ENCODE measurements at places on chromosomes 3 and 15.

- DNase-seq: no peak
Observed at GRCh38 chr3:42205800-42206514, 60.0 kb downstream of the CCK start.

- DNase-seq: no peak
Observed at GRCh38 chr15:93074599-93074998, 14.4 kb downstream of the RGMA start.

- no peak for DNase-seq
Observed at GRCh38 chr15:59244337-59244736, 37.7 kb downstream of the LDHAL6B start.

- DNase-seq: no peak
Observed at GRCh38 chr15:63396152-63396928, 14.7 kb upstream of the CA12 start.

DNA sequence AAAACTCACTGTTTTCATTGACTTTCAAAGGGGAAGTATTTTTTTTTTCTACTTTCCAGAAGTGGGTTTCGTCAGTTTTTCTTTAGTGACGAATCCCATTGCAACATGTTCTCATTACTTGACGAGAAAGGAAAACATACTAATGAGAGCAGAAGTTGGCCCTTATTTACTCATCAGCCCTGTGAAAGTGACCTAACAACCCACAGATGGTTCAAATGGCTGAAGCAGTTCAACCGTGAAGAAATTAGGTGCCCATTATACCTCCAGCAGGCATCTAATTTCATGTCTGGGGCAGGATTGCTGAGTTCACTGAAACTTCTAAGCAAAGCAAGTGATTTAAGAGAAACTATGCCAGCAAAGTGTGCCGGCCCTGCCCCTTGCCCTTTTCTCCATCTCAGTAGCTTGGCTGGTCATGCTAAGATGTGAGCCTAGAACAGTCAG, 9.0 kb downstream of the AQP9 start:
- no peak for DNase-seq

- DNase-seq: no peak
Observed at GRCh38 chr3:182737825-182738224, 55.5 kb upstream of the ATP11B start.

DNA sequence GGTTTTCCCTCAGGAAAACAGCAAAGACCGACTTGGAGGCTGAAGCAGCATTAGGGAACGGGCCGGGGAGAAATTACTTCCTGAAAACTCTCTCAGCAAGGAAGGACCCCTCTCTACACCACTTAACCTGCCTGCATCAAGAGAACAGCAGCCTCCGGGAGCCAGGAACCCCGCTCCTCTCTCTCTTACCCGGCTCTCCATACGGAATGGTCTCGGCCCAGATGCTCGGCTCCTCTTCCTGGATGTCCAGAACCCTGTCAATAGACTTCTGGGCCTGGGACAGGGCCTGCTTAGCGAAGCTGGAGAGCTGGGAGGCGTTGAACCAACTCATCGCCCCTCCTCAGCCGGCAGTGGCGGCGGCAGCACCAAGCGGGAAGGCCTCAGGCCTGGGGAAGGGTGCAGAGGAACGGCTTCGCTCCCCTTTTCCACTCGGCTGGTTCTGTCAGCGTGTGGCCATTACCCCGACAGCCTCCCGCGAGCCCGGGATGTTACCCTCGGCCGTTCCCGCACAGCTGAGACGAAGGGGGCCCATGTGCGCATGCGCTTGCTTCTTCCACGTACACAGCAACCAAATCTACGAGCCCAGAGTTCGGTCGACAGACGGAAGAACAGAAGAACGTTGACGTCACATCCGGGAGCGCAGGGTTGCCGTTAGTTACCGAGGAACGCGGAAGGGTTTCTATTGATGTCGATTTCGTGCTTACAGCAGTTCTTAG, at the start of gene TMF1:
TMF1 (minus strand) TSS at position 578 of the 716 bp plus-strand sequence; CDS start at position 331, 247 bp downstream.
- peak; percentile 98 for DNase-seq

DNA sequence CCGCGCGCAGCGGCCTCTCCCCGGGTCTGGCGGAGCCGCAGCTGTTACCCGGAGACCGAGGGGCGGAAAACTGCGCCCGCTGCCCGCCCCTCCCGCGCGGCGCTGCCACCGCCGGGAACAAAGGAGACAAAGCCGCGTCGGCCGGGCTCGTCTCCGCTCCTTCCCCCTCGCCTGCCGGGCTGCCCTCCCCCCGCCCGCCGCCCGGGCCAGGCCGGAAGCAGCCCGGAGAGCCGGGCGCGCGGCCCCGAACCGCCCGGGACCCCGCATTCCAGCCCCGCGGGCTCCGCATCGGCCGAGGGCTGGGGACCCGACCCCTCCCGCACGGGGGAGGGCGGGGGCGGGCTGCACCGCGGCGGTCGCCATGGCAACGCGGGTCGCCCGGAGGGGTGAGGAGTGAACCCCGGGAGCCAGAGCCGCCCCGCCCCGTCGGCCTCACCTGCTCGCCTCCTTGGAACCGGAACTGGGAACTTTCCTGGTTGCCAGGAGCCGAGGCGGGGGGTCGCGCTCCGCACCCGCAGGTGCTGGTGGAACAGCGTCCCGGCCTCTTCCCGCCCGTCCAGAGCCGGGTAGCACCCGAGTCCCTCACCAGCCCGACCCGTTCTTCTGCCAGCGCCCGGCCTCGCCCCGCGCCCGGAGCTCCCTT, 448 bp downstream of the PLXNB1 start:
- peak; percentile 56 for DNase-seq

GRCh38 chr3:132180337-132180791, 136.8 kb upstream of the ACP3 start:
- peak; percentile 23 for DNase-seq

- no peak for DNase-seq
Observed at GRCh38 chr3:129612534-129613366, 6.3 kb upstream of the PLXND1 start.

GRCh38 chr15:63323798-63324563, 46.6 kb downstream of the APH1B start:
- DNase-seq: no peak

DNA sequence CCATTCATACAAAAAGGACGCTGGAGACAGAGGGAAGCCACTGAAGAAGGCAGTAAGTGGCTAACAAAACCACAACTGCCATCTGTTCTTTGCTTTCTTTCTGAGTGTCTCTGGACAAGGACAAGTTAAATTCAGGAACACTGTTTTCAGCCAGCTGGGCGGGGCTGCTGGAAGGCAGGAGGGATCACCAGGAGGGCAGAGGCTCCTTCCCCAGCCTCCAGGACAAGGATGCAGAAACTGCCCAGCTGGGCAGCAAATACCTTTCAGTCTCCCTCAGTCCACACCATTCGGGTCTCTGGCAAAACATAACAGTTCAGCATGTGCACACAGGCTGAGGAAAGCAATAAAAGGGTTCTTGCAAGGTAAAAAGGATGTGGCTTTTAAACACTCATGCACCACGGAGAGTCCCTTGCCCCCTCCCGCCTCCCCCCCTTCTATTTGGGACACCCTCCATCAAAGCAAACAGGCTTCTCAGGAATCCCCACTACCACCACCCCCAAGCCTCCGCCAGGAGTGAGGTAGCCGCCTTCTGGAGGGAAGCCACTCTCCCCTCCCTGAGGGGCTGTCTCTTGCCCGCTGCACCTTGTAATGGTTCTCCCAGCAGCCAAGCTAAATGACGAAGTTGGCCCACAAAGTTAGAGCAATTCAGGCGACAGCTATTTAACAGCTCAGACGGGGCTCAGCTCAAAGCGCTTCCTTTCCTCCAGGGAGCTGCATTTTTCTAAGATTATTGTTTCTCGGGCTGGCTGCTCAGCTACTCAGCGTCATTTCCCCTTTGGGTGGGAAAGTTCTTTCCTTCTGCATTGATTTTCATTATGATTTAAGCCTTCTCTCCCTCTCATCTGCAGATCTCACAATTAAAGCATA, 3.8 kb downstream of the HEG1 start:
- DNase-seq: peak; percentile 67

DNA sequence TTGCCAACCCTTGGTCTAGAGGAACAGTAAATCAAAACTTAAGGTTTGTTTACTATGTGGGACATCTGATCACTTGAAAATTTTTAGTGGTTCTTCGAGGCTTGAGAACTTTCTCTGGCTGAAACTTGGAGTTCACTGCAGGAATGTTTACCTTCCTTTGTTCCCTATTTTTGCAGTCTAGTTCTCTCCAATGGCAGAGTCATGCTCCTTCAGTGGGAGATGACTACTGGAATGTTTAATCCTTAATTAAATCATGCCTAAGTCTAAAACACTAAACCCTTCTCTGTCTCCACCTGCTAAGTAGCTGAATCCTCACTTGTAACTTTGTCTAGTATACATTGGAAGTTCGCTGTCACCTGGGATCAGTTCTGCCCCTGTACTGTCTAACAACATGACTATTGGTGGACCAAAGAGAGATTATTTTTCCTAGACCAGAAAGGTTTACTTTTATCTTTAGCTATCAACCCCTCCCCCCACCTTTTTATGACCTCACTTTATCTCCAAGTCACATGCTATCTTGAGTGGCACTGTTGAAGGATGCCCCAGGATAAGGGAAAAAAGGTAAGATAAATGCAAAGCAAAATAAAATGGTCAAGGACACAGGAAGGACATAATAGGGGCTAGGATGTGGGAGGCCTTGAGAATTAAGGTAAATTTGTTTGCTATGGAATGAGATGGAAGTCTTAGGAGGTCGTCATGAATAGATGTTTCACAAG, 1.2 kb upstream of the ZNF609 start:
- DNase-seq: no peak

DNA sequence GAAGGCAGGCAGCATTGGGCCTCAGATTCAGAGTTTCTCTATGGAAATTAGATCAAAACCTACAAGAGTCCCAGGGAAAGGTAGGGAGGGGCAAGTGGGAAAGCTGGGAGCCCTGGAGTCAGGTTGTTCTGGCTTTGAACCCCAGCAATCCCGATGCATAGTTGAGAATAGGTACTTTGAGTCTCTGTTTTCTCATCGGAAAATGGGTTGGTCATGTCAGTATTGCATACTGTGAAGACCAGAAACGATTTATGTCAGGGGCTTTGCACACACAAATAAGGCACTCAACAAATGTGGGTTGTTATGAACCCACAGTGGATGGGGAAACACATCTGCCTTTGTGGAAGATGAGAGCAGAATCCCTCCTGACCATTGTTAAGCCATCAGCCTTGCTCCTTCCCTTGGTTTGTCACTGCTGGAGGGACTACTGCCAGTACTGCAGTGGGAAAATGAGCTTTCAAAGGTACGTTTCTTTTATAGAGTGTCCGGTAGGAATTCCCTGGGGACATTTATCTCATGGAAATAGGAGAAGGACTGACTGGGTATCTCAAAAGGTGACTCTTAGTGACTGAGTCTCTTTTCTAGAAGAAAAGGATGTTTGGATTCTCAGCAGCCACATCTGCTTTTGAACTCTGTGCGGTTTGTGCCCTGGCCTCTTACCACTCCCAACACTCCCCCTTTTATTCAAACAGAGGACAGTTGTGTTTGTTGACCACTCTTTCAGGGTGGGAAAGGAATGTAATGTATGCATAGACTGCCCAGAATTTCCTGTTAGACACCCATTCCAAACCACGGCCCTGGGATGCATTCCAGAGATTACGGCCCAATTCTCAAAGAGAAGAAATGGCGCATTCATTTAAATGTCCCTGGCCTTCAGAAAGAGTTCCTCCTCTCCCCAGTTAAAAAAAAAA, 54.6 kb upstream of the VILL start:
- no peak for DNase-seq

DNA sequence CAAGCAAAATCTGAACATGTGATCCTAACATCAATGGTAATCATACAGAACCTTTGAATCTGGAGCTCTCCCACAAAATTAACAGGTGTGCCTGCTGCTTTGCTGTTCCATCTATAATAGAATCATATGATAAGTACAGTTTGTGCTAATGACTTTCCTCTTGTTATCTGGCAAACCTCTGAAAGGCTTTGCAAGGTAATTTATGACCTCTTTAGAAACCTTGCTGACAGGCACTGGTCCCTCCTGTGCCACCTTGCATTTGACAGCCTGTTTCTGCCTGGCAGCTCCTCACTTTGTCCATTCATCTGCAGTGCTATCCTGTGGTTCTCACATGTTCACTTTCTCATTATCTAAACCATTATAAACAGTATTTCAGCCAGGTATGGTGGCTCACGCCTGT, 10.2 kb upstream of the HTR3C start:
- no peak for DNase-seq

DNA sequence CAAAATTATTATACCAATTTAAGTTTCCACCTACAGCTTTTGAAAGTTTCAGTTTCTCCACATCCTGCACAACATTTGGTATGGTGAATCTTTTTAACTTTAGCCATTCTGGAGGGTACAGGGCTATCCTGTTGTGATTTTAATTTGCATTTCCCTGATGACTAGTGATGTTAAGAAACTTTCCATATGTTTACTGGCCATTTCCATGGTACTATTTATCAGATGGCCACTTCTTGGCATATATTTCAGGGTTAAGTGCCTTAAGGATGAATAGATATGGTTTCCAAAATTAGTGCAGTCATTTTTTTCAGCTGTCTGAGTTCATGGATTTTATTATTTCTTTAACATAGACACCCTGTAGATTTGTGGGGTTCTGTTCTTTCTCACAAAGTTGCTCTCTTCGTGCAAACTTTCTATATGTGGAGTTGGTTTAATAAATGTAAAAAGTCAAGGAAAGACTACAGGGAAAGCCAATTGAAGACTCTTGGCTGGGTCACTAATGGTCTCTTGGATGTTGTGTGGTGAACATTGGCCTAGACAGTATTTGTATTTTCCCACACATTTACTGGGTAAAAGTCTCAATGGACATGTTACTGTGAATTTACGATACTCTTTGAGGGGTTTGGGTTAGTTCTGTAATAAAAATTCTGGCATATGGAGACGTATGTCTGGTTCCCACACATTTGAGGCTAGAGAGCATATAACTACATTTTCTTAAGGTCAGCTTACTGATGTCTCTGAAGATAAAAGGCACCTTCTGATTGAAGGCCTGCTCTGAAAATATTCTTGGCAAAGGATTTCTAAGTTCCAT, 147.5 kb upstream of the PDZRN3 start:
- no peak for DNase-seq

- DNase-seq: no peak
Observed at GRCh38 chr3:132556508-132557159, 40.4 kb upstream of the ACKR4 start.

- no peak for DNase-seq
Observed at GRCh38 chr3:78900426-78900825, 867.4 kb downstream of the ROBO1 start.

DNA sequence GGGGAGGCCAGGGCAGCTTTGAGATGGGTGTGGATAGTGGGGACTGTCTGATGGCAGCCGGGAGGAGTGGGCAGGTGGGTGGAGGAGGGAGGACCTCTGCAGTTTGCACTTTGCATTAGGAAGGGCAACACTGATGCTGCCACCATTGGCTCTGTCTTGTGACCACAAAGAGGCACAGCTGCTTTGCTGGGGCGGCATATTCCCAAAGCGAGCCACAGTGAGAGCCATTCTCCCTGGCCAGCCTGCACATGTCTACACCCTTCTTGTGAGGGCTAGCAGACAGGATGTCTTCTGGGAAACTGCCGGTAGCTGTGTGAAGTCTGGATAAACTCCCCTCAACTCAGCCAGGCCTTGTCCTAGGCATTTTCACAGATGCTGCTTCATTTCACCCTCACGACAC, 38.3 kb downstream of the CCNB2 start:
- no peak for DNase-seq

- DNase-seq: no peak
Observed at GRCh38 chr15:86439614-86440013, 359.9 kb downstream of the AGBL1 start.

GRCh38 chr15:48563934-48564333, 81.6 kb downstream of the FBN1 start:
- DNase-seq: no peak

Data from CD8-positive, alpha-beta memory T cell (primary cell).